ENCODE measurements at places on chromosomes 3 and 15. TPM values are rescaled to one million over a fixed set of nuclear protein-coding genes. Genes with fewer than 3 reads are reported as not detected.

- no peak for DNase-seq
Measured at GRCh38 chr3:172138193-172138537, 98.8 kb downstream of the FNDC3B start.

DNA sequence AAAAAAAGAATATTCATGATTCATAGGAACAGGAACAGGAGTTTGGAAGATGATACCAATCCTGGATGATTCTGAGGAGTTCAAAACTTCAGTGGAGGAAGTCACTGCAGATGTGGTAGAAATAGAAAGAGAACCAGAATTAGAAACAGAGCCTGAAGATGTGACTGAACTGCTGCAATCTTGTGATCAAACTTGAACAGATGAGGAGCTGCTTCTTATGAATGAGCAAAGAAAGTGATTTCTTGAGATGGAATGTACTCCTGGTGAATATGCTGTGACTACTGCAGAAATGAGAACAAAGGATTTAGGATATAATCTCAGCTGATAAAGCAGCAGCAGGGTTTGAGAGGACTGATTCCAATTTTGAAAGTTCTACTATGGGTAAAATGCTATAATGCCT lies 72.7 kb downstream of the GSK3B start:
- no peak for DNase-seq

DNA sequence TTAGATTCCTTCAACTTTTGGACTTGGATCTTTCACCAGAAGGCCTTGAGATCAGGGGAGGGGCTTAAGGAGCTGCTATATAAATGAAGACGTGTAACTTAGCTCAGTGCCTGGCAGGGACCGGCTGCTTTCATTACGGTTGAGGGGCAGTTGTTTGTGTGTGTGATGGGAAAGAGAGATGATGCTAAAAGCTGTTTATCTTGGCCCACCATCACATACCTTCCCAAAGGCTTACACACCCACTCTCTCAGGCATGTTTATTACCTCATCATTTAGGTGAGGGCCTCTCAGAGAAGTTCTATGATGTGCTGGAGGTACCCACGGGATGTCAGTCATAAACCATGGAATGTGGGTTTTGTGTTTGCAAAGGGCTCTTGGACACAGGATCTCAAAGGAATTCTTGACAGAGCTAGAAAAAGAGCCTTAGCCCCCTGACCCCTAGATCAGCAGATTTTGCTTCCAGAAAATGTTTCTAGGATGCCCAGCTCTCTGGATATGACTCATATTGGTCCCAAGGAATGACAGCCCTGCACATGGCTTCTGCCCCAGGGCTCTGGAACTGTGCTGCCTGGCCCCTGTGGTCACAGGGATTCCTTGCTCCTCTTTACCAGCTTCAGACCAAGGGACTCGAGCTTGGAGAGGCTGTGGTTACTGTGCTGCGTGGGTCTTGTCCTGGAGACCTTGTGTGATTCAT lies 15.9 kb upstream of the SMAD3 start:
- no peak for DNase-seq

Gene CCR3
- not detected for total RNA-seq

DNA sequence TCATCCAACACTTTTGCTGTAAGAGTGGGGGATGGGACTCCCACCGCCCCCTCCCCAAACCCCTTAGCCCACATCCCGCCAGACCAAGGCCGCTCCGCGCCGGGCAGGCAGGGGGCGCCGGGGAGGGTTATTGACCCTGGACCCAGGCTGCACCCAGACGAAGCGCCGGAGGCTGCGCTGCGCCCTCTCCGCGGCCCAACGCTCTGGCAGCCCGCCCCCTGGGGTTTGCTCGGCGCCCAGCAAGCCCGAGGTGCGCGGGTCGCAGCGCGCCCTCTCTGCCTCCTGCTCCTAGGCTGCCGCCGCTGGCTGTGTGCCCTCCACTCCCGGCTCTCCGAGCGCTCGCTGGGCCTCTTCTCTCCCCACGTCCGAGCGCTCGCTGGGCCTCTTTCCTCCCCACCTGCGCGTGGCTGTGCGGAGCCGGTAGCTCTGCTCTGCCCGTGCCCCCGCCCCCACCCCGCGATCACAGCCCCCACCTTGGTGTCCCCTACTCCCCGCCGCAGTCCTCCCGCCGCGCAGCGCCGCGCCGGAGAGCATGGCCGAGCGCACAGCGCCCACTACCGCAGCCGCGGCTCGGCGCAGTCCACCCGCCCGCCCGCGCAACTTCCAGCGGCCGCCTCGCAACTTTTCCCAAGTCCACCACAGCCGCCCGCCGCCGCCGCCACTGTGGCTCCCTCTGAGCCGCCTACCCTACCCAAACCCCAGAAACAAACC lies 1.2 kb downstream of the MECOM start:
- peak; percentile 85 for DNase-seq

GRCh38 chr15:78061963-78062427 lies 15.5 kb downstream of the TBC1D2B start:
- no peak for DNase-seq

Gene ALG1L2
- 0.94 TPM for total RNA-seq

Gene TEX9
- 8.4 TPM for total RNA-seq

Gene PAQR9
- total RNA-seq = 2.3 TPM

- no peak for DNase-seq
Measured at GRCh38 chr3:194504146-194504545, 17.3 kb upstream of the ATP13A3 start.

- DNase-seq = no peak
Measured at GRCh38 chr3:71890356-71890931, 105.5 kb upstream of the PROK2 start.

Gene KLHDC8B
- total RNA-seq = 13.5 TPM

DNA sequence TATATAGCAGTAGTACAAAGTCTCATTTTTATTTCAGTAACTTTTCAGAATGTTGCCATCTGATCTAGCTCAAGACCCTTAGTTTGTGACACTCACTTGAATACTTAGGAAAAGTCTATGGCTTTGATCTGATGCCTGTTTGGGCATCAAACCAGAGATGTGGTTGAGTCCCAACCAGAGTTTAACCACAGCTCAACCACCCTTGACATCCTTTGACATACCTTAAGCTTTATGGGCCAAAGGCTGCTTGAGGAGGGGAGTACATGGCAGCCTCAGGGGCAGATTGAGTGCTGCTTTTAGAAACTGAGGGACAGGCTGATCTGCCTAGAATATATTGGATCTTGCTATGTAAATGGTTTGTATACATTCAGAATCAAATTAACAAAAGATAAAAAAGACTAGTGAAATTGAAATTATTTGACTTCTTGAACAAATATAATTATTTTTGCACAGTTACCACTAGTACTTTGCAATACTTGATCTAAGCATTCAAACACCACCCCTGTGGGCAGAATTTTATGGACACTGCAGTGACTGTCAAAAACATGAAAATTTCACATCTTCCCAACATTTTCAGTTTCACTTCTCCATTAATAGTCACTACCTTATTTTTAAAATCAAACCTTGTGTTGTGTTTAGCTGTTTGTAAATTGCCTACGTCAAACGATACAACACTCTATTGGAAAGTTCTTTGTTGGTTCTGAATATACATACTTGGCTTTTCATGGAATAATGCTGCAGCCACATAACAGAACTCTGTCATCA lies 199.8 kb downstream of the UBE2E2 start:
- DNase-seq = no peak

GRCh38 chr15:71091601-71092000 lies 23.7 kb upstream of the THSD4 start:
- no peak for DNase-seq

DNA sequence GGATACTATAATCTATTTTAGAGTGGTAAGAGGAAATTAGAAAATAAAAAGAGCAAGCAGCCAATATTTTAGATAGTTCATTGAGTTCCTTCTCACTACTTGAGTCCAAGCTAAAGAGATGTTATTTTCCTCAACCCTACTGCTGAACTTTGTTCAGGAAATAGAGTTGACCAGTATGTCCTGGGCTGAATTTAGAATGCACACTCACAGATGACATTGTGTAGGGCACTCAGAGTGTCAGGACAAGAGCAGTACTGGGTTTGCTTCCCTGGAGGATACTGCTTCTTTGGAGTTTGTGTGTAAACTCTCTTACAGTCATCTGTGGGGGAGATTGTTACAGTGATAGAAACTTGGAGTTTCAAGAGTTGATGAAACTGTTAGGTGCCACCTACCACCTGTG lies 80.0 kb upstream of the AGBL1 start:
- DNase-seq = no peak

Gene AMIGO3
- 3.0 TPM for total RNA-seq

DNA sequence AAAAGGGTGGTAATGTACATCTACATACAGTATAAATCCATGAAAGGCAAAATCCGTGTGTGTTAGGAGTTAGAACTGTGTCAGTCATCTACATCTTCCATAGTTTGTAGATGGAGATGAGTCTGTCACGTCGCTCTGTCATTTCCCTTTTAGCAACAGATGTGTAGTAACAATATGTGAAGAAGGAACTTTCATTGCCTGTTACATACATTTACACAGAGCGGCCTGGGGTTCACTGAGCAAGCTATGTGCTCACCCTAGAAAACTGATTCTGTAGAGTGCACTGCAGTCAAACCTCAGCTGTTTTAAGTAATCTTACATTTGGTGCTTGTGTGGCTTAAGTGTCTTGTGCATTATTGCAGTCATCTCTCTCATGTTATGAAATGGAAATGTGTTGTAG lies 41.6 kb upstream of the AP3B2 start:
- DNase-seq = no peak

Gene SLC2A2
- total RNA-seq = not detected

Gene SYNM
- total RNA-seq = 1.8 TPM

DNA sequence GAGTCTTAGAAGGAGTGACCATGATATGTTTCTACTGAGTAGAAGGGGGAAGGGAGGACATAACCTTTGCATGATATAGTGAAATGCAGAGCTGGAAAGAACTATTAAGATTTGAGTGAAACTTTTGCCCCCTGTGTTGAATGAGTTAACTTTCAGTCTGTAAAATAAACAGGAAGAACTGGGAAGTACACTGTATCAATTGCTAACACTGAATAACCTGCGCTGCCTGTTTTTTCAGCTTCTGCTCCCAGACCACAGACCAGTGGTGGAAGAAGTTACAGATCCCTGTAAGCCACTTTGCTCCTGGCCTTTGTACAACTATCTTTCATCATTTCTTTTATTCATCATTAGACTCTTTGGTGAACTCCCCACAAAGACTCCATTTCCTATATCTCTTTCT lies 3.6 kb upstream of the LRCH3 start:
- no peak for DNase-seq

Gene ZNF80
- not detected for total RNA-seq

DNA sequence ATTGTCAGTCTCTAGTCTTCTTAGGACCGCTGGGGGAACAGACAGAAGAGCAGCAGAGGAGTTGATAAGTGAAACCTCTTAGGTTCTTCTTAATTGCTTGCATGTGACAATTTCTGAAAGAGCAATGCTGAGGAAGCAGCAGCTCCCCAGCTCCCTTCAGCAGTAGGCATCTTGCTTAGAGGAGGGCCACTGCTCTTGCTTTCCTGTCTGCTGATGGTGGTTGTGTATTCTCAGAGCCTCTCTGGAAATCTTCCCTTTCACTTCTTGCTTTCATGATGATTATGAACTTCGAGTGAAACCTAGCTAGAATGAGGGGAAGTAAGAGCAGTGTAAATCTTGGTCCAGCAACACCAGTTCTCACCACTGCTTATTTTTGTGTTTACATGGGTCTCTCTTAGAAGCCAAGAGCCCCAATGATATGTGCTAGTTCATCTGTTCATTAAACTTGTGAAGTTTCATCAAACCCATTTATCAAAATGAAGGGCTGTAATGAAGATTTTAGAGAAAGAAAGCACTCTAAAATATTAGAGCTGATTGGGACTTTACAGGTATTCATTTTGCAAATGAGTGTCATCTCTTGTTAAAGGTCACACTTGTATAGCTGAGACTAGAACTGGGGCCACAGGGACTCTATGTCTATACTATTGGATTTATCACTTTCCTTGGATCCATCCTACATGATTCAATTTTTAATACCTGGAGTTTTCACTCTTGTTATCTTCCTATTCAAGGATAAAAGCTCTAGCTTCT lies 246.7 kb downstream of the LPP start:
- no peak for DNase-seq

Gene NR2F2
- total RNA-seq = 0.24 TPM

DNA sequence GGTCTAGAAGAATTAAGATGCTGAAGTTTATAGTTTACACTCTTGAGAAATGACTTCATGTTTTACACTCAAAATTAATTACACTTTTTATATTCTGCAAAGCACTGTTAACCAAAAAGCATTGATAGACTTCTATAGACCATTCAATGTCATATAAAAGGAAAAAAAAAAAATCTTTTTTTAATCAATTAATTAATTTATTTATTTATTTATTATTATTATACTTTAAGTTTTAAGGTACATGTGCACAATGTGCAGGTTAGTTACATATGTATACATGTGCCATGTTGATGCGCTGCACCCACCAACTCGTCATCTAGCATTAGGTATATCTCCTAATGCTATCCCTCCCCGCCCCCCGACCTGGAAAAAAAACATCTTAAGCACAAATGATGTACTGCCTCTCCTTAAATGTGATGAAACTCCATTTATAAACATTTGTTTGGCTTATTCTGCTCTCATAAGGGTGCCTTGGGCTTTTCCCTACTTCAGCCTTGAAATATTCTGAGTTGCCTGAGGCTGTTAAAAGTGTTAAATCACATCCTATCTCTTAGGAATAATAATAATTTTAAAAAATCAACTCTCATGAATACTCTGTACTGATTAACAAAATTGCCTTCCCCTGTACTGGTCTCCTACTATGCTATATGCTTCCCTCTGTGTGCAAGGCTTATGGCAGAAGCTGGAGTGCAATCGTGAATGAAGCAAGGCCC lies 466.9 kb downstream of the SOX2 start:
- no peak for DNase-seq

Gene GLT8D1
- 39.3 TPM for total RNA-seq

DNA sequence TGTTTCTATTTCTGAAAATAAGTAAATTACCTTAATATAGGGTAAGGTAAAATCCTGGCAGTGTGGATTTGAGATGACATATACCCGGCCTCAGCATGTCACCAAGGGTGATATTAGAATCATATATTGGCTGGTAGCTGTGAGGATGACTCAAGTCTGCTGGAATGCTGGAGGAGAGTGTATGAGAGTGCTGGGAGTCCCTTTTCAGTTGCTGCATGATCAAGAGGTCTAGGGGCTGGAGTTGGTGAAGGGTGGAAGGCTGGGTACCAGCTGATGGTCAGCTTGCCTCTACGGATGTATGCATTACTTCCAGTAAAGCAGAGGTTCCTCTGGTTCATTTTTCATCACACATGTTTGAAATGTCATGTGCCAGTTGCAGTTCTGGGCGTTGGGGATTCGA lies 40.6 kb downstream of the SLC25A26 start:
- no peak for DNase-seq

- DNase-seq = peak; percentile 65
Measured at GRCh38 chr15:50685976-50686468, 575 bp downstream of the TRPM7 start.

- DNase-seq = no peak
Measured at GRCh38 chr3:179076243-179077027, 4.8 kb upstream of the ZMAT3 start.

Gene CCR9
- total RNA-seq = not detected
